ENCODE measurements at places on chromosomes 3 and 15.

DNA sequence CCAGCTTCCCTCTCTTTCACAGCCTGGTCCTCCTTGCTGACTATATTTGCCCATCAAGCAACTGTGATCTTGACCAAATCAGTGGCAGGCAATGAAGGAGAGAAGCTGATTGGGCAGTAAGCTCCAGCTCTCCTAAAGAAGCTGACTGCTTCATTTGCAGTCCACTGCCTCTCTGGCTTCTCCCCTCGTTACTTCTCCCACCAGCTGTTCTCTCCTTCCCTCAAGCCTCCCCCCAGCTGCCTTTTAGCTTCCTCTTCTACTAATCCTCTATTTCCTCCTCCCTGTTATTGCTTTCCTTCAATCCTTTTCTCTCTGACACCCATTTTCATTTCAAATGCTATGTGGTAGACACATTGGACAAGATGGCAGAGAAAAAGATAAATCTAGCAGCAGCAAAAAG, 474.7 kb upstream of the UBE2E2 start:
- no peak for DNase-seq

- DNase-seq, result no peak
These were observed 196.8 kb downstream of the XXYLT1 start for GRCh38 chr3:195073866-195074860.

GRCh38 chr15:48602358-48603122, 43.0 kb downstream of the FBN1 start:
- peak; percentile 67 for DNase-seq

GRCh38 chr3:183182073-183182472, 19.5 kb upstream of the LAMP3 start:
- DNase-seq, result no peak

DNA sequence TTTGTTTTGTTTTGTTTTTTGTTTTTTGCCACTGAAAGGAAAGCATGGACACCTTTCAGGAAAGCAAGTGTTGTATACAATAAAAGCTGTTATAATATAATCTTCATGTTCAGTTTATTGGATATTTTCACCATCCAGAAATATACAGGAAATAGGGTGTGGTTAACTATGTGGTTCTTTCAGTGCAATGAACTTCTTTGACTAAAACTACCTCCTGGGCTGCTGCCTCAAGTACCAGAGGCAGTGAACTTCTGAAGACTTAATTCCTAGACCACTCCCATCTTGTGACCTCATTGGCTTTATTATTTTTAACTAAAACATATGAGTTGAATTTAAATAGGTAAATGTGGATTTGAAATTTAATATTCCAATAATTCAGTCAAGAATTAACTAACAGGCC, 27.1 kb upstream of the TBL1XR1 start:
- no peak for DNase-seq

DNA sequence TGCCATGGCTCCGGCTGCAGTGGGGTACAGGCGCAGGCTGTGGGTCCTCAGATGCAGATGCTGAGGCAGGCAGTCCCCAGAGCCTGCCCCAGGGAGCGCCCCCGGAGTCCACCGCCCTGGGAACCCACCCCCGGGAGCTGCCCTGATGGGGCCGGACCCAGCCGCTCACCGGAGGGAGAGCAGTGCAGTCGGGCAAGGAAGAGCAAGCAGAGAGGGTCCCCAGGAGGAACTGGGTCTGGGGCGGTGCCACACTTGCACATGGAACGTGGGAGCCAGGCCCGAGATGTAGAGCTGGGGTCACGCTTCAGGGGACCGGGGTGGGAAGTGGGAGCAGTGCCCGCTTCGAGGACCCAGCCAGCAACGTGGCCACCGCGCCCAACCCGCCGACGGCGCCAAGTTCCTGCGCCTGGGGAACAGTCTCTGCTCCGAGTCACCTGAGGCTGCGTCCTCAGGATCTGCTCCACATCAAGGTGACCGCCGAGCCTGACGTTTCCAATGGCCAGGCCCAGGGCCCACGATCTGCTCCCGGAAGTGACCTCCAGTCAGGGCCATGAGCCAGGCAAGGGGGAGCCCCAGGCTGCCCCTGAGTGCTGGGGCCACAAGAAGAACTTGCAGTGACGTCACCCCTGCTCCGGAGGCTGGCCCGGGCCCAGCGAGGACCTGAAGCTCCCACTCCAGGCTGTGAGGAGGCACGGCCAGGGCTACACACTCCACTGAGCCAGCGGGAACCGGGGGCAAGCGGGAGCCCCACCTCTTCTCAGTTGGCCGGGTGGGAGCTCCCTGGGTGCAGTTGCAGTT, 27.0 kb upstream of the TFG start:
- DNase-seq, result no peak

- no peak for DNase-seq
These were observed 25.2 kb downstream of the ATP6V1A start for GRCh38 chr3:113771993-113772392.
